NCI-H1436 (cell line): ENCODE measurements at places on chromosomes 5 and 9.

- no peak for DNase-seq
Measured at GRCh38 chr9:24698881-24699518, 153.3 kb upstream of the IZUMO3 start.

DNA sequence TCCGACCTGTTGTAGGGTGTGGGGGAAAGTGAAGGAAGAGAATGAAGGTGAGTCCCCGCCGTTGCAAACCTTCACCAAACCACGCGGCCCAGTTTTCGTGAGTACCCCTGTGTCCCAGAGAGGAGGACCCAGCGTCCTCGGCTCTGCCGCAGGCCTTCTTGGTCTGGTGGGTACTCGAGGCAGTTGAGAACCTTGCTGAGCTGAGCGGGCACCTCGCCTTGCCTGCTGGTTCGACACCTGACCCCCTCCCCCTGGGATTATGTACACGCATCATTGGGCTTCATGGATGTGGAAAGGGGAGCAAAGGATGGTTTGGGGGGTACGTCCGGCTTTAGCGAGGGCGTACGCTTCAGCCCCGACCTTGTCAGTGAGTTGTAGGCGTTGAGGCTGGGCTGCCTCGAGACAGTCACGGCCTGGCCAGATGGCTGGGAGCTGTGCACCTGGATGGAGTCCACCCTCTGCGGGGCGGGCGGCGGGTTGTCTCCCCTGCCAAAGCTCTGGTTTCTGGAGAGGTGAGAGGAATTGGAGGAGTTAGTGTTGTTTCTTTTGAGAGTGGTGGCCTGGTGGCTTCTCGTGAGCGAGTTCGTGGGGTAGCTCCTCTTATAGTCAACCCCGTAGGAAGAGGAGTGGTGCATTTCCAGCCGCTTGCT lies 128.1 kb downstream of the SEMA6A start:
- no peak for DNase-seq

GRCh38 chr9:125447202-125447802 lies 185.7 kb downstream of the GAPVD1 start:
- DNase-seq = no peak

- DNase-seq = no peak
Measured at GRCh38 chr5:124399426-124399961, 346.9 kb downstream of the ZNF608 start.
